ENCODE measurements at places on chromosomes 7 and 10. TPM values are rescaled to one million over a fixed set of nuclear protein-coding genes. Genes with fewer than 3 reads are reported as not detected.

DNA sequence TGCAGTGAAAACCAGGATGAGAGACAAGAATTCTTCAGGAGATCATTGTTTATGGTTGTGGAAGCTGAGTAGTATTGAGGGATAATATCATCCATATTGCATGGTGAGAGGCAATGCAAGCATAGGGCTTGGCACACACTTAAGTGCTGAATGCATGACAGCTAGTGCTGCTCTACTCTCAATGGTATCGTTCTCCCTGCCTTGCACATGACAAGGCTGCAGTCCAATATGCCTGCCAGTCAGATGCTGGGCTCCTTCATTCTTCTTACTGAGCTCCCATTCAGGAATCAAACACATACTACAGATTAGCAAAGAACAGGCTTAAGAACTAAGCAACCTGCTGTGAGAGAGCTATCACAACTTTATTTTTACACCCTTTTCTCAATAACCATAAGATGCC is 72.2 kb downstream of the SORCS1 start:
- no peaks in the 10 kb centered on the region for H3K36me3 ChIP-seq
- no peak for DNase-seq
- H3K27ac ChIP-seq = no peak overlapping the region
- no peaks in the 10 kb centered on the region for H3K27me3 ChIP-seq

The SUN1 gene
- 71.3 TPM for total RNA-seq

The ZNF804B gene
- not detected for total RNA-seq

The EPHB6 gene
- total RNA-seq = 14.7 TPM

The PLPP4 gene
- not detected for total RNA-seq

The GBX1 gene
- total RNA-seq = not detected
